Upper lobe of left lung (tissue), 6 donors: ENCODE measurements at places on chromosomes 3 and 15. TPM values are rescaled to one million over a fixed set of nuclear protein-coding genes. Genes with fewer than 3 reads are reported as not detected.

GRCh38 chr3:150775001-150775599 lies 12.1 kb upstream of the SIAH2 start:
- no peaks in the 10 kb centered on the region for H3K27me3 ChIP-seq
- H3K4me1 ChIP-seq = no peaks in the 10 kb centered on the region
- no peaks in the 10 kb centered on the region for H3K36me3 ChIP-seq
- DNase-seq = no peak
- no peak overlapping the region for H3K4me3 ChIP-seq

GRCh38 chr3:154018100-154018696 lies 103.0 kb upstream of the ARHGEF26 start:
- no peaks in the 10 kb centered on the region for H3K27me3 ChIP-seq
- H3K27ac ChIP-seq = no peak overlapping the region
- no peaks in the 10 kb centered on the region for H3K4me1 ChIP-seq
- H3K36me3 ChIP-seq = no peaks in the 10 kb centered on the region
- no peak overlapping the region for H3K4me3 ChIP-seq

- no peaks in the 10 kb centered on the region for H3K27me3 ChIP-seq
- H3K4me3 ChIP-seq = no peak overlapping the region
- no peaks in the 10 kb centered on the region for H3K36me3 ChIP-seq
- peaks cover under 1% of the 10 kb centered on the region for H3K4me1 ChIP-seq
- no peak overlapping the region for H3K27ac ChIP-seq
- DNase-seq = no peak
Observed at GRCh38 chr3:73143401-73143800, 81.9 kb downstream of the EBLN2 start.

DNA sequence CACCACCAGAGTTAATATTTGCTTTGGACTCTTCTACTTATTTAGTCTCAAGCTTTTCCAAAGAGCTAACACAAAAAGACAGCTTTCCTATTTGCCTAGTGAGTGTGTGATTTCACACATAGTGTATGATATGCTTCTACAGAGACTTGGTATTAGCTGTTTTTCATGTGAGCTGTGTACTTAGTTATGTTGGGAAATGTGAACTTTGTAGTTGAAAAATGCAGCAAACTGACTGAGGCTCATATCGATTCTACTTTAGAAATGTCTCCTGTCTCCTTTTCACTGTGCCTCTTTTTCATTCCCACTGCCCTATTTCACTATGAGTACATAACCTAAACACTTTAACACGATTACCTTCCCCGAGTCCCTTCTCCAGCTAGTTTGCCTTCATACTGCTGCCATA lies 136.5 kb downstream of the ALCAM start:
- no peak overlapping the region for H3K4me3 ChIP-seq
- no peaks in the 10 kb centered on the region for H3K27me3 ChIP-seq
- no peak for DNase-seq
- H3K36me3 ChIP-seq = no peaks in the 10 kb centered on the region
- H3K4me1 ChIP-seq = peaks cover 4% of the 10 kb centered on the region

- no peaks in the 10 kb centered on the region for H3K4me1 ChIP-seq
- no peak for DNase-seq
- H3K27me3 ChIP-seq = no peaks in the 10 kb centered on the region
Observed at GRCh38 chr3:177300842-177301241, 103.6 kb upstream of the TBL1XR1 start.

- DNase-seq = no peak
- no peaks in the 10 kb centered on the region for H3K27me3 ChIP-seq
- H3K4me3 ChIP-seq = no peak overlapping the region
- no peaks in the 10 kb centered on the region for H3K36me3 ChIP-seq
- no peak overlapping the region for H3K27ac ChIP-seq
Observed at GRCh38 chr3:94110854-94111253, 48.0 kb downstream of the NSUN3 start.

GP5 gene
- total RNA-seq = not detected

LTK gene
- total RNA-seq = 20.6 TPM

TM4SF1 gene
- 301 TPM for total RNA-seq

PYGO1 gene
- 9.7 TPM for total RNA-seq

SCG5 gene
- not detected for total RNA-seq
